ENCODE measurements at places on chromosomes 4 and X. TPM values are rescaled to one million over a fixed set of nuclear protein-coding genes. Genes with fewer than 3 reads are reported as not detected.

- no peak for DNase-seq
Measured at GRCh38 chr4:99587803-99588202, 13.2 kb downstream of the MTTP start.

- DNase-seq, result no peak
Measured at GRCh38 chr4:185435466-185435865, 9.7 kb upstream of the UFSP2 start.

DNA sequence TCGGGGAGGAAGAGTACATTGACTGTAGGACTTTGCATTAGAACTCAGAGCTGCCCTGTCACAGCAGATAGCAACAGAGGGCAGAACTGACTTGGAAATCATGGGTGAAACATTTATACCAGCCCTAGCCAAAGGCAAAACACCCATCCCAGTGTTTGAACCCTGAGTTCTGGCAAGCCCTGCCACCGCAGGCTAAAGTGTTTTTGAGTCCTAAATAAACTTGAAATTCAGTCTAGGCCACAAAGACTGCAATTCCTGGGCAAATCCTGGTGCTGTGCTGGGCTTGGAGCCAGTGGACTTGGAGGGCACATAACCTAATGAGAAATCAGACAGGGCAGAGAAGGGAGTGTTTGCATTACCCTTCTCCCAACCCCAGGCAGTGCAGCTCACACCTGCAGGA is 1015.7 kb downstream of the FSTL5 start:
- no peak for DNase-seq

Gene ZCCHC18
- 11.2 TPM for total RNA-seq

DNA sequence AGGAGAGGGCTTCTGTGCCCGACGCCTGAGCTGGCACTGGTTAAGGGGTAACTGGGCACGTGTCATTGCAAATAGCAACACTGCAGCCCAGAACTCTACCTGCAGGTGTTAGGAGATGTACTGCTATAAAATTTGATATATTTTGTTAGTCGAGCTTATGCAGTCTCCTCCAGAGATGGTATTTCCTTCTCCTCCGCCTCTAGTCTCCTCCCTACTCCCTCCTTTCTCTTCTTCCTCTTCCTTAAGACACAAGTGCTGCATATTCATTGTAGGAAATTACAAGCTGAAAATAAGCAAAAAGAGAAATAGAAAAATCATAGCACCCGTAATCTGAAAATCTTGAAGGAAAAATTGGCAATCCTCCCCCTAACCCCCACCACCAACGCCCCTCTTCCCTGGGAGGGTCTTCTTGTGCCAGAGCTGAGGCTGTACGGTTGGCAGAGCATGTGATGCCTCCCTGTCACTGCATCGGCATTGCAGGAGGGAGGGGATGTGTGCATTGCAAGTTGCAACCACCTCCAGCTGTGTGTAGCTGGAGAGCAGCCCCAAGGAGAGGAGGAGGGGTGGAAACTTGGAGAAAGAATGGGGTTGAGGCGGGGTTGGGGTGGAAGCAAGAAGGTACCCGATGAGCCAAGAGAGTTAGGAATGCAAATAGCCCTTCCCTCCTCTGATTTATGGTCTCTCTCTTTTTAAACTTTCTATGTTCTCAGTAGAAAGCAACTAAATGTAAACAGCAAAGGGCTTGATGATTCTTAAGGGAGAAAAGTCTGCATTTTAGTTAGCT is 48.3 kb upstream of the MND1 start:
- peak; percentile 73 for DNase-seq

- no peak for DNase-seq
Measured at GRCh38 chrX:65686236-65686635, 18.8 kb downstream of the MSN start.

Gene C1QTNF7
- 2.1 TPM for total RNA-seq

DNA sequence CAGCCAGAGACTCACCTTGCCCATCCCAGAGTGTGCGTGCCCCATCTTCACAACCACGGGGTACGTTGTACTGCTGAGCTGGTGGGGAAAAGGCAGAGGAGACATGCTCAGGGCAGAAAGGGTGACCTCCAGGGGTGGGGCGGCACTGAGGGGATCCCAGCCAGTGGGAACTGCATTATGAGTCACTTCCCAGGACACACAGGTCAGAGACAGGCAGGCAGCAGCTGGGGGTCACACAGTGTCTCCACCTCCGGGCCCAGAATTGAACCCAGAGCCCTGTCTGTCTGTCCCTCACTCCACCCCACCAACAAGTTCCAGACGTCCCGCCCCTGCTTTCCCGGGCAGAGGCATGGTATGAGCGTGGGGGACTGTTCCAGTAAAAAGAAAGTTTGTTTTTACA is 4.8 kb upstream of the TIMP1 start:
- no peak for DNase-seq

All from spinal cord (tissue), 10 donors.